ENCODE measurements at places on chromosomes 2 and 18. TPM values are rescaled to one million over a fixed set of nuclear protein-coding genes. Genes with fewer than 3 reads are reported as not detected.

SP9 gene
- total RNA-seq, result not detected

C2orf66 gene
- total RNA-seq, result 0.25 TPM

TMEM37 gene
- not detected for total RNA-seq

RGPD8 gene
- total RNA-seq, result 16.1 TPM

GKN2 gene
- not detected for total RNA-seq

C2orf78 gene
- total RNA-seq, result not detected

CDCA7 gene
- total RNA-seq, result 128 TPM

GGCX gene
- total RNA-seq, result 25.1 TPM

FAM237A gene
- total RNA-seq, result not detected

TLX2 gene
- total RNA-seq, result 0.82 TPM

COL6A3 gene
- total RNA-seq, result 7.9 TPM

ABCG8 gene
- 0.23 TPM for total RNA-seq

All from activated T-helper 2 cell treated with anti-CD3 and anti-CD28 coated beads, Interferon-gamma antibody, Interleukin-2, Interleukin-4, amounts not matched to agents 10 μg/mL and 5 μg/mL and 100 μg/mL, durations not matched to agents 14 hours and 24 hours and 36 hours (primary cell).